ENCODE measurements at places on chromosomes 3 and 15. TPM values are rescaled to one million over a fixed set of nuclear protein-coding genes. Genes with fewer than 3 reads are reported as not detected.

DNA sequence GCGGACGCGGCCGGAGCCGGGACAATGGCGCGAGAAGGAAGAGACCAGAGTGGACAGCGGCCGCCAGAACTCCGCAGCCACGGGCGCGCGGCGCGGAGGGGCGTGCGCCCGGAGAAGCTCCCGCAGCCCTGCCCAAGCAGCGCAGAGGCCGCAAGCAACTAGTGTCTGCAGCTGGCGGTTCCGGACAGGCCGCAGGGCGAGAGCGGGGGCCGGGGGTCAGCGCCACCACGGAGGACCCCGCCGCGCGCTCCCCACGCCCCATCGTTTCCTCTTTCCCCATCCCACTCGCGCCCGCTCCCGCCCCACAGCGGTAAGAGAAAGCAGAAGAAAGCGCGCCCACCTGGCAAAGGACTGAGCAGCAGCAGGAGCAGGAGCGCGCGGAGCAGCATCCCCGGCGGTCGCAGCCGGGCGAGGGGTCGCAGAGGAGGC, 440 bp downstream of the PRTG start:
- peak; percentile 91 for DNase-seq

- no peak for DNase-seq
Measured at GRCh38 chr3:191441687-191442086, 19.3 kb upstream of the PYDC2 start.

DNA sequence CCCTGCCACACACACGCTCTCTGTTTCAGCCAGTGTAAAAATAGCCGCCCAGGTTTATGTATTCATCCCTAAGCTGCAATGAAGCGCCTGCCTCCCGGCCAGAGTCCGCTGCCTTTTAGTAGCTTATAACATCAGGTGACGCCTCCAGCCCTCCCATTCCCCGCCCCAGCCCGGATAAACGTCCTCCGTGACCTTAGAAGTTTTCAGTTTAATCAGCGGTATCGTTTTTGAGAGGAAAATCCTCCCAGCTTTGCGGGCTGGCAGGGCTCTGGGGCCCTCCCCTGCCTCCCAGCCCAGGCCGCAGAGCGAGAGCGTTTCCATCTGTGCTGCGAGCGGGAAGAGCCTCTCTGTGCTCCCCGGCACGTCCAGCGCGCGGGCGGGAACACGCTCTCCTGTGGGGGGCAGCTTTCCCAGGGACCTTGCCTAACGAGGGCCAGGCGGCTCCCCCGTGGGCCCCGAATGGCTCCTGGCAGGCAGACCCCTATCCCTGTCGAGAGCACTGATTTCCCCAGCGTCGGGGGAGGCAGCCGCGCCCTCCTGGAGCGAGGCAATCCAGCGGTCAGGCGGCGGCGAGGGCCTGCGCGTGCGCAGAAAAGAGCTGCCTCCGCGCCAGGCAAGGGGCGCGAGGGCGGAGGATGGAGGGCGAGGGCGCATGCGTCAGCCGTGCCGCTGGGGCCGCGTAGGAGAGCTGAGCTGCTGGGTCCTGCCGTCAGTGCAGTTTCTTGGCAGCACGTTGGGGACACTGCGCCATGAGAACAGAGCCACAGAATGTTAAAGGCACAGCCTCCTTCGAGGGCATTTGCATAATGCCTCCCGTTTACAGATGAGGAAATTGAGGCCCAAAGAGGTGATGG, 71.1 kb downstream of the CCNL1 start:
- DNase-seq: peak; percentile 98

GRCh38 chr3:50322386-50323091, at the start of gene HYAL2:
TSS of gene HYAL2 (minus strand) at chr3:50322745. CDS start at chr3:50320489, 2,256 bp downstream.
- DNase-seq: no peak

GRCh38 chr15:92796161-92796611, 103.9 kb upstream of the CHD2 start:
- DNase-seq: no peak

GRCh38 chr3:189744235-189744634, 113.0 kb downstream of the TP63 start:
- no peak for DNase-seq

DNA sequence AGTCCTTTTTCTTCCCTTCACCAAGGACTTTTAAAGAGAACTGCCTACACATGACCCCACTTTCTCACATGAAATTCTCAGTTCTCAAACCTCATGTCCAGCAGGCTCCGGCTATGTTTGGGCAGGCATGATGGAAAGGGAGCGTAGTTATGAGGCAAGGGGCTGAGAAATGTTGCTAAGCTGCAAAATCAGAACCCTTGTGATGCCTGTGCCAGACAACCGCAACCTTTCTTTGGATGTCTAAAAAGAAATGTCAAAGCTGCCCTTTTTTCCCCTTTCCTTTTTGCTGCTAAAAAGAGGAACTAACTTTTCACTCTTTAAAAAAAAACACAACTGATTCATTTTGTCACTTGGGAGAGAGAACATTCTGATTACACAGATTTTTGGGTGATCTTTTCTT, 19.2 kb downstream of the GNB4 start:
- no peak for DNase-seq

DNA sequence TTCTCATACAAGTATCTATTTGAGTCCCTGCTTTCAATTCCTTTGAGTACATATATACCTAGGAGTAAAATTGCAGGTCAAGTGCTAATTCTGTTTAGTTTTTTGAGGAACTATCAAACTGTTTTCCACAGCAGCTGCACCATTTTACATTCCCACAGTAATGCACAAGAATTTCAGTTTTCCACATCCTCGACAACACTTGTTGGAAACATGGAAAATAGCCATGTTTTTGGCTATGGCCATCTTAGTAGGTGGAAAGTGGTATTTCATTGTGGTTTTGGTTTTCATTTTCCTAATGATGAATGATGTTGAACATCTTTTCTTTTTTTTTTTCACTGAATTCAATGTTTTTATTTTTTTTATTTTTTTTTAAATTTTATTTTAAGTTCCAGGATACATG, 44.4 kb upstream of the TNFAIP8L3 start:
- DNase-seq: no peak

DNA sequence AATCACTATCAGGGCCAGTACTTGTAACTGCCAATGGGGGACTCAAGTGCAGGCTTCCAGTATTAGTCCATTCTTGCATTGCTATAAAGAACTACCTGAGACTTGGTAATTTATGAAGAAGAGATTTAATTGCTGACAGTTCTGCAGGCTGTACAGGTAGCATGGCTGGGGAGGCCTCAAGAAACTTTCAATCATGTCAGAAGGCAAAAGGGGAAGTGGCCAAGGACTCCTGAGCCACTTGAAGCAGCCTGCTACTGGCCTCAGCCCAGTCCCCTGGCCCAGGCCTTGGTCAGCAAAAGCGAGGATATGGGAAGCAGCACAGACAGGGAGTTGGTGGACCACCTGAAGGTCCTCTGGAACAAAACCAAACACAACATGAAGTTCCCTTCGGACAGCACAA, 29.2 kb upstream of the OR5K1 start:
- DNase-seq: peak; percentile 87

DNA sequence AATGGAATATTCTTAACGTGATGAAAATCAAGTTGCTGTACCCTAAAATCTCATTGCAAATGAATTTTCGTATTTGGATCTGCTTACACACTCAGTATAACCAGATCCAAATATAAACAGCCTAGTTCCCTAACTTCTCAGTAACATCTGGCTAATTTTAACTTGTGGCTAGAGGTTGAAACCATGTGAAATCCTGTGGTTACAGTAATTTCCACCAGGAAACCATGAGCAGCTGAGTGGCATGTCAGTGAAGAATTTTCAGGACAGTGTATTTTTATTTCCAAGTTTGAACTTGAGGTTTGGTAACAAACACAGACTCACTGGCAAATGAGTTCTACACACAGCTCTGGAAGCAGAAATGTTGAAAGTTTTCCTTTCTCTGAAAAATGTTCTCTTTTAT, 754.1 kb downstream of the NR2F2 start:
- no peak for DNase-seq

DNA sequence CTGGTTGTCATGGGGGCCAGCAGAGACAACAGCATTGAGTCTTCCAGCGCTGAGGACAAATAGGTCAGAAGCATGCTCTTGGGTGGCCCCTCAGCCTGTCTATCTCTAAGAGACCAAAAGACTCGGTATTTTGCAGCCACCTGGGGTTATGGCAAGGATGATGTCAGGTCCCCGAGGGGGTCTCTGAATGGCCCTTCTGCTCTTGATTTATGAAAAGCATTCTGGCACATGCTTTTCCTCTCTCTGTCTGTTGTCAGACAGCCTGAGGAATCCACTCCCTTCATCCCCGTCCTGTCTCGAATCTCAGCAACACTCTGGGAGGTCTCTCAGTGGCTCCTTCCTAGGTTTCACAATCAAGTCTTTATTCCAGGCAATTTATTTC, 156.6 kb upstream of the RGMA start:
- DNase-seq: peak; percentile 87

DNA sequence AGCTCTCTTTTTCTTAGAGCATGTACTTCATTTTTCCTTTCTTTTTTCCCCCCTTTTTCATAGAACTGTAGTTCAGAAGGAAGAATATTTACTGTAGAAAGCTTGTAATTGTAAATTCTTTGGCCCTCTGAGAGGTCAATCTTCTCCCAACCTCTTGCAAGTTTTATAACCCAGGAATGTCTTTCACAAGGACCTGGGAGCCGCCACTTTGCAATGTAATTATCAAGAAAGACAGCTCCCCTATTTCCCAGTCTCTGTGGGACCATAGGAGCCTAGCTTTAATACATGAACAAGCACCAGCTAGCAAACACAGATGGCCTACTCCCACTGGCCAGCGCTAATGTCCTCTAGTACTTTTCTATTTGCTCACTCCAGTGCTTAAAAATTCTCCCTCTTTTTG, 51.4 kb downstream of the NFKBIZ start:
- no peak for DNase-seq

DNA sequence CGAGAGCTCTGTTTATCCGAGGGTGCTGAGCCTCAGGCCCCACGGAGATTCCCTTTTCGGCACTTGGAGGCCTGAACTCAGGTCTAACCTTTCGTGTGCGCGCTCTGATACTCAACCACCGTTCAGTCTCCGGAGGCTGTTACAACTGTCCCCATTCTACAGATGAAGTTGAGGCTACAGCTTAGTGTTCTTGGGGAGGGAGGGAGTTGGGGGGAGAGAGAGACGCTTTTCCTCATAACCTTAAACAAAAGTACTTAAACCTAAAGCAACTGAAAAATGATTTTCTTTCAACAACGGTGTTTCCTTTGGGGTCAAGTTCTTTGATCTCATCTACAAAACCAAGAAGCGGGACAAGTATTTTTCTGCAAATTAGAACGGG, 952 bp upstream of the CHST2 start:
- peak; percentile 77 for DNase-seq

DNA sequence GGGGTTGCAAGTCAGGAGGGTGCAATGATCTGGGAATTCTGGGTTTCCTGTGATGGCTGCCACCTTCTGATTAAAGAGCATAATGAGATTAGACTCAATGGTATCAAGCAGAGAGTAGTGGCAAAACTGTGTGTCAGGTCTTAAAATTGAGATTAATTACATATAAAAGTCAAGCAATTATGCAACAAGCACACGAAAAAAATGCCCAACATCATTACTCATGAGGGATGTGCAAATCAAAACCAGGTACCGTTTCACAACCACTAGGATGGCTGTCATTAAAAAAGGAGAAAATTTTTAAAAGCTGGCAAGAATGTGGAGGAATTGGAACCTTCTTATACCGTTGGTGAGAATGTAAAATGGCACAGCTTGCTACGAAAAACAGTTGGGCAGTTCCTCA, 205.0 kb downstream of the OSBPL10 start:
- DNase-seq: no peak

- DNase-seq: peak; percentile 81
Measured at GRCh38 chr15:69000725-69001503, 13.6 kb upstream of the NOX5 start.

DNA sequence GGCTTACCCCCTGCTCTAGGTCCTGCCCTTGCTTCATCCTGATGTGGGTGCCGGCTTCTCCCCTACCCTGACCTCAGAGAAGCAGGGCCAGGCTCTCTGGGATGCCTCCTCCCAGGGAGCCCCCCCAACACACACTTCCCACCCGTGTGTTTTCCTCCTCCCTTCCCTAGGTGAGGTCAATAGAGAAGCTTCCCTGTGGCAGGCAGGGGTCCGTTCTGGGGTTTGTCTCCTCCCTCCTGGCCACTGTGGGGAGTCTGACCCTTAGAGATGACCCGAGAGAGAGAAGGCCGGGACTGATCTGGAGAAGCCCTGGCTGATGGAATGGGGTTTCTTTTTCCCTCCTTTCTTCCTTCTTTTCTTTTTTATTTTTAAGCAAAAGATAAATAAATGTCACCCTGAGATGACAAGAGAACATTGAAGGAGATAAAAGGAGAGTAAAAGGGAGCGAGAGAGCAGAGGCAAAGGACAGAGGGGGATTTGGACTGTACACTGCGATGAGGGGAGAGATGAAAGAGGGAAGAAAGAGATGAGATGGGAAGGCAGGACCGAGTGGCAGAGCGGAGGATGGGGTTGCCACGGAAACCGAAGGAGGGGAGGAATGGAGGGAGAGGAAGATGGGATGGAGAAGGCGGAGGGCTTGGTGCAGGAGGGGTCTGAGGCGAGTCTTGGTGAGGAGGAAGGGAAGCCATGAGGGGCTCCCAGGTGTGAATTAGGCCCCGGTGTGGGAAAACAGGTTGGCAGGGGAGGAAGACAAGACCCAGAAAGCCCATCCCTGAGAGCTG, 48.4 kb downstream of the IDH2 start:
- no peak for DNase-seq

GRCh38 chr15:63503739-63504246, 600 bp upstream of the USP3 start:
- no peak for DNase-seq

- no peak for DNase-seq
Measured at GRCh38 chr3:125436921-125437320, 61.8 kb upstream of the ZNF148 start.

DNA sequence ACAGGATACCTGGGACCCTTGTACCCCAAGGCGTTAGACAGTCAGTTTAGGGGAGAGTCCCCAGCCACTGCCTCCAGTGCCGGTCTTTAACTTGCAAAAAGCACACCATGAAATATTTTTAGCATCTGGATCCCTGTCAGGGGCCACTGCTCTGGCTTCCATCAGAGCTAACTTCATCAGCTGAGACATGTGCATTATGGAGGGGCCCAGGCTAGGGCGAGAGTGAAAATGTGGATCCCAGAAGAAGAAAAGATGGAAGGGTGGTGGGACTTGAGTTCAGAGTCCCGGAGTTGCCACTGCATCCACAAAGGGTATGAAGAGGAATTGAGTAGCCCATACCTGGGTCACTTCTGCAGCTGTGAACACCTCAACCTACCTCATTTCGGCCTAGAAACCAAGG, 23.5 kb upstream of the SPATA12 start:
- DNase-seq: no peak

- peak; percentile 93 for DNase-seq
Measured at GRCh38 chr3:57068437-57069089, 8.1 kb downstream of the SPATA12 start.

The ALPK3 gene
- total RNA-seq: 21.5 TPM

The HGD gene
- total RNA-seq: not detected

The SNX33 gene
- total RNA-seq: 47.6 TPM

The ZNF502 gene
- 5.8 TPM for total RNA-seq

The FILIP1L gene
- total RNA-seq: 120 TPM

The C2CD4A gene
- total RNA-seq: not detected

The NEK11 gene
- 12.0 TPM for total RNA-seq

The PLSCR2 gene
- total RNA-seq: not detected

The ELL3 gene
- total RNA-seq: 7.7 TPM

The PRTG gene
- total RNA-seq: 1.8 TPM

The EXOG gene
- 14.9 TPM for total RNA-seq

The EPHA6 gene
- 2.4 TPM for total RNA-seq
